ENCODE measurements at places on chromosomes 5 and 9.

DNA sequence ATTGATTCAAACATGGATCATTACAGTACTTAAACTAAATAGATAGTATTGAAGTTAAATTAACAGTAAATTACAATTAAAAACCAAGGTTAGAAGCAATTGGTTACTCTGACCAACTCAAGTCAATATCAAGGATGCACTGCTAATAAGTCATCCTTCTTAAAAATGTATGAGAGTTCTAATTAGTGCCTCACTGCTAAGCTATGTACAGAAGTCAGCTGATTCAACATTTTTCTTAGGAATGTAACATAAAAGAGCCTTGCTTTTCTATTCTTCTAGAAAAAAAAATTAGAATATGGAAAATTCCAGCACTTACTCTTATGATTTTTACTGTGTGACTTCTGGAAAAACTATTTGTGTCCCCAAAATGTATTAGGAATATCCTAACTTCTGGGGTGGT is 75.7 kb upstream of the FBN2 start:
- no peak for DNase-seq

GRCh38 chr9:37174247-37174646 is 53.9 kb downstream of the ZCCHC7 start:
- no peak for DNase-seq

- DNase-seq: no peak
These were observed 118.6 kb downstream of the SEMA6A start for GRCh38 chr5:116456036-116456435.

DNA sequence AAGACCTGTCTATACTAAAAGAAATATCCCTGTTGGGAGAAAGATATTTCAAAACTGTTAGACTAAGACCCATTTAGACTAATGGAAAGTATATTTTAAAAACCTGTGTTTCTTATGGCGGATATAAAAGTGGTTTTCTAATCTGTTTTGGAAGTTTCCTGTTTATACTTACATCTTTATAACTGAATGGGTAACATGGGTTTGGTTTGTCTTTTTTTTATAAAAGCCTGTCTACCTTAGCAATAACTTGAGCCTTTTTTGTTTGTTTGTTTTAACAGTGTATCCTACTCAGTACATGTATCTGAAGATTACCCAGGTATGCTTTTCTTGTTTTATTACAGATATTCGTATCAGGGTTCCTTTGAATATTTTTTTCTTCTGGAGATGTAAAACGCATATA is 83.4 kb downstream of the PARP8 start:
- no peak for DNase-seq

- no peak for DNase-seq
These were observed 242.6 kb upstream of the MVB12B start for GRCh38 chr9:126084008-126084407.

DNA sequence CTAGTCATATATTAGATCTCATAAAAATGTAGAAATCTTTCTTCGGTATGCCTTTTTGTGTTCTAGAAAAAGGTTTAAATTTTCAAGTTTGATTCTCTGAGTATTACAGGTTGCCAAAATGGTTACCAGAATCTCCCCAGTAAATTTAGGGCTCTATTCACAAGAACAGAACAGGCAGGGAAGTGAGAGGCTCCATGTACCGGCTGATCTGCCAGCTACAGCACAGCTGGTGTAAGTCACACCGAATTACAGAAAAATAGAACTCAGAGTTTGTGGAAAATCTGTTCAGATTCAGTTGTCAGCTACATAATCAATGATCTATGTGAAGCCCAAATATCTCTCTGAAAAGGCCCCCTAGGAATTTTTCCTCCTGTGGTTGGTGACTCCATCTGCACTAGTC is 10.5 kb downstream of the FAM81B start:
- DNase-seq: no peak

- DNase-seq: no peak
These were observed 201.8 kb downstream of the CDH12 start for GRCh38 chr5:22651355-22651754.

DNA sequence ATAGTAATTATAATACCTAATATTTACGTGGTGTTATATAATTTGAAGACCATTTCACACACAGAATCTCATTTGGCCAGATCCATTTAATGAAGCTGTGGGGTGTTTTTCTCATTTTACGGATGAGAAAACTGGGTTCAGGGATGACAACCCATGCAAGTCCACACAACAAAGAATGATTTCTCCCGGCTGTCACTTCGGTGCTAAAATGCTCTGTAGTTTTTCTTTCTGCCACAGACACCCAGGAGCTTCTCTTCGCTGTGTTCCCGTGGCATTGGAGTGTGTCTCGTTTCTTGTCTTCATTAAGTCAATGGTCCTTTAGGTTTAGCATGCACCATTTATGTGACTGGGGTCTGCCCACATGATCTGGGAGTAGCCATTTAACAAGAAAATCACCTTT is 308.5 kb downstream of the ENC1 start:
- DNase-seq: no peak

DNA sequence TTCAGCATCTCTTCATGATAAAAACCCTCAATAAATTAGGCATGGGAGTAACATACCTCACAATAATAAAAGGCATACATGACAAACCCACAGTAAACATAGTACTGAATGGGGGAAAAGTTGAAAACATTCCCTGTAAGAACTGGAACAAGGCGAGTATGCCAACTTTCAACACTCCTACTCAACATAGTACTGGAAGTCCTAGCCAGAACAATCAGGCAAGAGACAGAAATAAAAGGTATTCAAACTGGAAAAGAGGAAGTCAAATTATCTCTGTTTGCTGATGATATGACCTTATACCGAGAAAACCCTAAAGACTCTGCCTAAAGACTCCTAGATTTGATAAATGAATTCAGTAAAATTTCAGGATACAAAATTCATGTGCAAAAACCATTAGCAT is 167.6 kb downstream of the TMEM38B start:
- no peak for DNase-seq

DNA sequence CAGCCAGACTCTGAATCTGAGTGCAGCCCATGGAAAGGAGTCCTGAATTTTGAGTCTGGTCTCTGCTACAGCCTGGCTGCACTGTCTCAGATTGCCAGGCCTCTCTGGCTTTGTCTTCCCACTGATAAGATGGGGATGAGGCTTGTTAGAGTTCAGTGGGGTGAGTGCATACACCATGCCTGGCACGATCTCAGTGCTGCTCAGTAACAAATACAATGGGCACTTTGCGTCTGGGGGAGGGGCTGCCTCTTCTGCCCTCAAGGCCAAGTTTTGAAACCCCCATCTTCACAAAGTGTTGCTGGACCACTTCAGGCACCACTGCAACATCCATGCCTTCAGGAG is 49.0 kb downstream of the PPARGC1B start:
- no peak for DNase-seq

DNA sequence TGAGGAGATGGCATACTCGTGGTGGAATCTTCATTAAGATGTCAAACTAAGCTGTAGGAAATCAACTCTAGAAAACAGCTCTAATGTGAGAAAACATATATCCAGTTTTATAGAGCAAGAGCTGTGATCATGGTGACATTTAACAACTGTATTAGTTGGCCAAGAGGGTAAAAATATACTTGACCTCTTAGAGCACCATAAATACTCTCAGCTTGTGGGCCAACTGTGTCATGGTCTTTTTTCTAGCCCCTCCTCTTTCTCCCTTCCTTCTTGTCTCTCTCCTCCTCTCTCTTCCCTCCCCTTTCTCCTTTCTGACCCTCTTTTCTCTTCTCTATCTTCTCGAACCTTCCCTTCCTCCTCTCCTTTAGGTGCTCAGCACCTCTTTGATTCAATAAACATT is 54.7 kb downstream of the TMC1 start:
- DNase-seq: no peak

GRCh38 chr5:140497897-140498296 is 49.6 kb upstream of the EIF4EBP3 start:
- DNase-seq: no peak

DNA sequence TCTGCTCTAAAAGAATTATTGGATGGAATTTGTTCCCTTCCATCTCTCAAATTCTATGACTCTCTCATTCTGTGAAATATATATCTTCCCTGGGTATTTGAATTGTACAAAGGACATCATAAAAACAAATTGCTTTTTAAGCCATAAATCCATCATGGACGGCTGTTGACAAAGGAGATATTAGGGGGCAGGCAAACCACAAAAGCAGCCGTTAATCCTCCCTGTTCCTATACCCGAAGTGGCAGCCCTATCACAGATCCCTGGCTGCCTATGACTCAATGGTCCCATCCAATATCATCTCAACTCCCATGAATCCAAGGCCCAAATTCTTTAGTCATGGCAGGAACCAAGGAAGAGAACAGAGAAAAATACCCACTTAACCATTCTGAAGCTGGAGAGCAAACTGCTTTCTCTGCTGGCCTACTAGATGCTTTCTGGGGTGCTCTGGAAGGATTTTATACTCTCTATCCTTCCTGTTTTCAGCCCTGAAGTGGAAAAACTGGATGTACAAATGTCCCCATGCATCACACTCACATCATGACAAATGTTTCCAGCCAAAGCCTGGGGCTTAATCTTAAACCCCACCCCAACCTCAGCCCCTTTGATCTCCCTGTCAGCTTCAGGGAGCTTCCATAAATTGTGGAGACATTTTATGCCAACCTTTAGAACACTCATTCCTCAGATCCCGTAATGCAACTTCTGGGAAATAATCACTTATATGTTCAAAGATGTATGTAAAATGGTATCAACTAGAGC is 59.5 kb downstream of the FAM114A2 start:
- no peak for DNase-seq

DNA sequence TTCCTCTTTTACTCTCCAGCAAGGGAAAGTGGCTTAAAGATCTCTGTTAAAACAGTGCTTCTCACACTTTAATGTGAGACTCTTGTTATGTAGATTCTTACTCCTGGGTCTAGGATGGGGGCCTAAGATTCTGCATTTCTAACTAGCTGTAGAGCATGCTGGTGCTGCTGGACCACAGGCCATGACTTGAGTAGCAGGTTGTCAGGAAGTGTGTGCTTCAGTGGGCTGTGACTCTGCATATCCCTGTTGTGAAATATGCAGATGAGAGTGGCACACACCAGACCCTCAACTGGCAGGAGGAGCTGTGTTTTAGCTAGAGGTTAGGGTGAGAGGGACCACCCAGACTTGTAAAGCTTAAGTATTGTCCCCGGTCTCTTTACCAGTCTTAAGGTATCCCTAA is 191.1 kb upstream of the DMRT1 start:
- DNase-seq: no peak

DNA sequence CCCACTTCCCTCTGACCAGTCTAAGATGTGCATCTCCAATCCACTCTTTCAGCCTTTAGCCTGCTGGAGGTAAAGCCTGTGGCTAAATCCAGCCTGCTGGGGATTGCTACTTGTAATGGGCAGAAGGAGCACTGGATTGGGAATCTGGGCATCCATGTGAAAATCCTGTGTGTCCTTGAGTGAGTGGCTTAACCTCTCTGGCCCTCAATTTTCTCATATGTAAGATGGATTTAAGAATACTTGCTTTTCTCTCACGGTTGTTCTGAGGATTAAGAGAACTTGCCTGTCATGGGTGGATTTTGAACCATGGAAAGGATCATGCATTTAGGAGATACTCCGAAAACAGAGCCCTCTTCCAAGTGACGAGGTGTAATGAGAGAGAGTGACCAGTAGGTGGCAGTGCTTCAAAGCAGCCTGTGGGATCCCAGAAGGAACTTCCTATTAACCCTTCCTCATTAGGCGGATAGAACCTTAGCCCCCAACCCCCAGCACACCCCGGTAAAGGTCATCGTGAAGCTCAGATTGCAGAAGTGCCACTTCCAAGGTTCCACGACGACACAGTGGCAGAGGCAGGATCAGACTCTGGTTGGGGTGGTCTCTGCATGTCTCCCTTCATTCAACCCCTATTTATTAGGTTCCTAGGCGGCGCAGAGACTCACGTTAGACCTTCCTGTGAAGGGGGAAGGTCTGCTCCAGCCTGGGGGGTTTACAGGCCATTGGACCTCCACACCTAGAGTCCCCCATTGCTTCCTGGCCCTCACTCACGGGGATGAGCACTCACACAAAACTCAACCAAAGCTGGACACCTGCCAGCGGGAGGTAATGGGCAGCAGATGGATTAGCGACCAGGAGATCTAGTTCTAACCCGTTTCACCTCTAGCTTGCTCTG is 68.7 kb upstream of the ZNF618 start:
- peak; percentile 8 for DNase-seq

DNA sequence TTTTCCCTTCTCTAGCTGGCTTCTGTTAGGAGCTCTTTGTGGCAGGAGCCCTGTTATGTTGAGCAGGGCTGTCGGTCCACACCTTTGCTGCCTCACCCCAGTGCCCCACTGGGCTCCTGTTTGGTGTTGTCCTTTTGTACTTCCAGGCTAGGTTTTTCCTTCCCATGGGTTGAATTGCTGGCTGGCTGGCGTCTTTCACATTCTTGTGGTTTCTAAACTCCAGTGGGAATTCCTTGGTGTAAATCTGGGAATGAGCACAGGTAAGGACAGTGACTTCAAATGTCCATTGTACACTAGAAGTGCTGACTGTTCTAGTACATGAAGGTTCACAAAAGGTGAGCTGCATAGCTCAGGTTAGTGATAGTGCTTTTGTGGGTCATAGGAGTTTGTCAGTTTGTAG is 30.4 kb downstream of the RASGRF2 start:
- DNase-seq: no peak

DNA sequence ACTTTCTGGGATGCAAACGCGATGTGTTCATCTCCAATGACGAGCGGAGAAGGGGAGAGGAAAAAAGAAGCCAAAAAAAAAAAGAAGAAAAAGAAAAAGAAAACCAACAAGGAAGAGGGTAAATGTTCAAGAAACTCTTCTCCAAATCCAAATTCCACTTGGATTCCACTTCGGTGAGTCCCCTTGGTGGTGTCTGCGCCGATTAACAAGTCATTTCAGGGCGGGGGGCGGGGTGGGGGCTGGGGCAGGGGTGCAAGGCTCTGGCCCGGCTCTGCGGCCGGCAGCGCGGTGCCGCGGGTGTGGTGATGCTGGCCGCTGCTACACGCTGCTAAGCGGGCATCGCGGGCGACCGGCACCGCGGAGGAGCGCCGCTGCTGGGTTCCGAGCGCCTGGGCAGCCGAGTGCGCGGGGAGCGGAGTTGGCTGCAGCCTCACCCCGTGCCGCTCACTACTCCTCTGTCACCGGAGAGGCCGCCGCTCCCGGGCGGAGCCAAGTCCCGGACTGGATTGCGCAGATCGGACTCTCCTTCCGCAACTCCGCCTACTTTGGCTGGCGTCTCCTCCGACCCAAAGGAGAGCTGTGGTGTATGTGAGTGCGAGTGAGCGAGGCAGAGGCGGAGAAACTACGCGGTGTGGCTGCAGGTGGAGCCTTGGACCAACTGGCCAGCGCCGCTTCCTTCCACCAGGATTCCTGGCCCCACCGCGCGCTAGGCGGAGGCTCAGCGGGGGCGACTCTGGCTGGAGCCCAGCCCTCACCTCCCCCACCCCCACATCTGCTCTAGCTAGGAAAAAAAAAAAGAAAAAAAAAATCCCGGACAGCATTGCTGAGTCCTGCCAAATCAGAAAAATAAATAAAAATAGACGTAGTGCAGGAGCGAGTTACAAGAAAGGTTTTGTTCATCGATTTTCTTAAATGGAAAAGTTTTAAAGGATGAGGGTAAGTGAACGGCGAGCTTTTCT is at the start of gene SEMA6A:
Gene SEMA6A, minus strand, starts transcription at position 457 of the 959 bp plus-strand sequence. CDS start 69,879 bp downstream, outside the sequence.
- DNase-seq: no peak

GRCh38 chr5:1281038-1281882 is 13.6 kb downstream of the TERT start:
- no peak for DNase-seq

All from activated CD4-positive, alpha-beta T cell treated with anti-CD3 and anti-CD28 coated beads, Interleukin-2, amount 50 U/mL, for 1 hour (primary cell).